Stimulated activated naive CD4-positive, alpha-beta T cell treated with Interleukin-2 at 50 U/mL for 16 hours (primary cell): ENCODE measurements at places on chromosomes 4 and X.

GRCh38 chr4:2648159-2648814 lies 107.8 kb downstream of the TNIP2 start:
- DNase-seq: no peak

DNA sequence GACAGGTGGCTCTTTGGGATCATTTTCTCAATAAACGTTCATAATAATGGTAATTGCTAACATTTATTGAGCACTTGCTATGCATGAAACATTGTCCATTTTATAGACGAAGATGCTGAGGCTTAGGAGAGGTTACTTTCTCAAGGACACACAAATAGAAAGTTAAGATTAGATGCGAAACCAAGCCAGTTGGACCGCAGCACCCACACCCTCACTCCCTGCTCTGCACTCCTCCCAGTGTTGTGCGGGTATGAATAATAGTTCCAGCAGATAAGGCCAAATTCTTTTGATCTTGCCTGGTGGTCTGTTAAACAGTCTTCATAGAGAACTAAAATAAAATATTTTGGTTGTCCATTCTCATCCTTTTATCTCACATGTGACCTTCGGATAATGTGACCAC lies 85.0 kb upstream of the BEND4 start:
- no peak for DNase-seq

GRCh38 chr4:53068755-53069330 lies 206.7 kb downstream of the RASL11B start:
- DNase-seq: no peak

DNA sequence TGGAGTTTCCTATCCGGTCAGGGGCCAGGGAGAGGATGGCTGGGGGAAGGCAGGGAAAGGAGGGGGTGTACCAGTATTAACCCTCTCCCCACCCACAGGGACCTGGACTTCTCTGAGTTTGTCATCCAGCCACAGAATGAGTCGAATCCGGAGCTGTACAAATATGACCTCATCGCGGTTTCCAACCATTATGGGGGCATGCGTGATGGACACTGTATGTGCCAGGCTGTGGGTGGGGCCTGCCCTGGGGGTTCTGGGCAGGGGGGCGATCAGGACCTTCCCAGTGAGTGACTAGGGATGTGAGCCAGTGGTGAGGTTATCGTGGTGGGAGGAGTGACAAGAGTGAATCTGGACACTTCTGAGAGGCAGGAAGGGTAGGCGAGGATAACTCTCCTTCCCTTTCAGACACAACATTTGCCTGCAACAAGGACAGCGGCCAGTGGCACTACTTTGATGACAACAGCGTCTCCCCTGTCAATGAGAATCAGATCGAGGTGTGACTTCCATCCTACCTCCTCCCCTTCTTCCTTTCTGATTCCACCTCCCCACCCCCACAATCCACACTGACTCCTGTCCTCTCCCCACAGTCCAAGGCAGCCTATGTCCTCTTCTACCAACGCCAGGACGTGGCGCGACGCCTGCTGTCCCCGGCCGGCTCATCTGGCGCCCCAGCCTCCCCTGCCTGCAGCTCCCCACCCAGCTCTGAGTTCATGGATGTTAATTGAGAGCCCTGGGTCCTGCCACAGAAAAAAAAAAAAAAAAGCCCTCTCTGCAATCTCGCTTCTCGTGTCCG lies 14.6 kb downstream of the USP11 start:
- no peak for DNase-seq

DNA sequence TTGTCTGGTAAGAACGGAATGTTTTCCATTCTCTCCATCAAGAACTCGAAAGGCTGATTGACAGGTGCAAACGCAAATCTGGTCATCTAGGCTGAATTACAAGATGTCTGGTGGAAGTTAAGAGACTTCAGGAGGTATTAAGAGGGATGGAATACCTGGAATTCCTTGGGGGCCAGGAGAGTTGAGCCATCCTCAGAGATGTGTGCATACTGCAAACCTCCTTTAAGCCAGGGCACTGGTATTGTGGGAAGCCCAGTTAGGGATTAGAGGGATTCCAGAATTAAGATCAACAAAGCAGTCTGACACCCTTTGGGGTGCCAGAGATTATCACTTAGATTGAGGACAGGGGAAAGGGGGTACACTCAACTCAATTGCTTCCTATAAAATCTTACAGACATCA lies 151.4 kb downstream of the VCX3A start:
- DNase-seq: no peak

GRCh38 chrX:154059729-154060245 lies 37.7 kb downstream of the MECP2 start:
- no peak for DNase-seq

DNA sequence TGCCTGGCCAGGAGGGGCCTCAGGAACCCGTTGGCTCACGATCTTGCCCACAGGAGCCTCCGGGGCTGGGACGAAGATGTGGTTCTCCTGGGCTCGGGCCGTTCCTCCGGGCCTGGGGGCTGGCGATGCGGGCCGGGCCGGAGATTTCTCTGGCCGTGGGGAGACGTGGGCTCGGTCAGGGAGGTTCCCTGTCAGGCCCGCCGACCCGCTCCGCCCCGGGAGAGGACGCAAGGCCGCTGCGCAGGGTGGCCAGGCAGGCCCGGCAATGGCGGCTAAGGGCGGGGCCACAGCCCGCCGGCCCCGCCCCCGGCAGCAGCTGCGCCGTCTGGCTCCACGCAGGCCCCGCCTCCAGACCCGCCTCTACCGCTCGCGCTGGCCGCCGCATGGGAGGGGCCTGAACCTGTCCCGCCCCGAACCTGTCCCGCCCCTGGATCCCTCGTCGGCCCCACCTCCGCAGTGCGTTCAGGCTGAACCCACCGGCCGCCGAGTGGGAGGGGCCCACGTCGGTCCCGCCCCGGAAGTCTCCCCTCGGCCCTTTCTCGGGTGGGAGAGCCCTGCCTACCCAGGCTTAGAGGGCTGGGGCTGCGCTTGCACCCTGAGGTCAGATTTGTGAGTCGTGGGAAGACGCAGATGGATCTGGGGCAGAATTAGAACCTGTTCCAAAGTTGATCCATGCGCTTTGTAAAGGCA lies at the start of gene FAM3A:
Gene FAM3A (minus strand): TSS at position 267 of the 690 bp plus-strand sequence. CDS start 460 bp downstream, outside the sequence.
- DNase-seq: peak; percentile 87

DNA sequence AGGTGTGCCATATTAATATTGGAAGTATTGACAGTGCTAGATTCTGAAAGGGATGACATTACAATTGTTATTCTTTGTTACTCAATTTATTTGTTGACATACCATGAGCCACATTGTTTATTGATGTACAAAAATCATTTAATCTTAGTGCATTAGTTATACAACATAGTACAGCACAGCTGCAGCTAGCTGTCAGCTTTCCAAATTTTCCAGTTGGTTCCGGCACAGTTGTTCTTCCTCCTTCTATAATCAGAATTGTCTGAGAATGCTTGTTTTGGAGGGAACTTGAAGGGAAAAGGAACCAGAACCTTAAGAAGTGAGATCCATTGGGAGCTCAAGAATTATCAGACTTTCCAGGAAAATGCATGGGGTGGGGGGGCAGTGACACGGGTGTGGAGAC lies 281.4 kb downstream of the ZIC3 start:
- no peak for DNase-seq

GRCh38 chrX:135543924-135544323 lies 23.5 kb downstream of the INTS6L start:
- peak; percentile 2 for DNase-seq

GRCh38 chrX:44433556-44433955 lies 90.1 kb upstream of the EFHC2 start:
- no peak for DNase-seq

GRCh38 chr4:89521826-89522225 lies 214.2 kb upstream of the GPRIN3 start:
- DNase-seq: no peak

DNA sequence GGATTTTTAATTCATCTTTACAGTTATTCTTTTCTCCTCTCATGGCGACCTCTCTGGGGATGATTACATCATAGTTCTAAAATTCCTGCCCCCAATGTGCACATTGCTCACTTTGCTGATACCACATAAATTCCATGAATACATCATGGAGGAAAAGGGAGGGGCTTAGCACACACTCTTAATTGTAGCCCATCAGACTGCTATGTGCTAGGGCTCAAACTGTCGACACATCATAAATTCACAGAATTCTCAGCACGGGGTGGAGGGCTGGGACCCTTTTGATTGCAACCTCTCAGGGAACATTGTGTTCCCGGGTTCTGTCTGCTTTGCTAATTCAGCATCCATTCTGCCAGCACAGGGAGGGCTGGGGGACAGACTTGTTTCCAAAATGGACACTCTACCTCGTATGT lies 592.9 kb downstream of the BCOR start:
- DNase-seq: no peak

DNA sequence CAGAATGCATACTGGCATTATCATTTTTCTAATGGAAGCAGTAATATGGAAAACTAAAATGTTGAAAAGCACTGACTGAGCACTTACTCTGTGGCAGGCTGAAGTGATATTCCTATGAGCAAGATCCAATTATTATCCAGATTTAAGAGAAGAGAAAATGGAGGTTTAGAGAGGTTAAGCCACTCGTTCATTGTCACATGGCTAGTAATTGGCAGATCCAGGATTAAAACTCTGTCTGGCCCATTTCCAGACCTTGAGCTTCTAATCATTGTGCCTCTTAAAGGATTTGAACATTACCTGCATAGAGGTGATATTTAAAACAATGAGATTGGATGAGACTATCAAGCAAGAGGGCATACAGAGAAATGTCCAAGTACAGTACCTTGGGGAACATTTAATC lies 80.6 kb downstream of the MFAP3L start:
- no peak for DNase-seq

GRCh38 chr4:116531870-116532269 lies 553.5 kb downstream of the TRAM1L1 start:
- DNase-seq: no peak

DNA sequence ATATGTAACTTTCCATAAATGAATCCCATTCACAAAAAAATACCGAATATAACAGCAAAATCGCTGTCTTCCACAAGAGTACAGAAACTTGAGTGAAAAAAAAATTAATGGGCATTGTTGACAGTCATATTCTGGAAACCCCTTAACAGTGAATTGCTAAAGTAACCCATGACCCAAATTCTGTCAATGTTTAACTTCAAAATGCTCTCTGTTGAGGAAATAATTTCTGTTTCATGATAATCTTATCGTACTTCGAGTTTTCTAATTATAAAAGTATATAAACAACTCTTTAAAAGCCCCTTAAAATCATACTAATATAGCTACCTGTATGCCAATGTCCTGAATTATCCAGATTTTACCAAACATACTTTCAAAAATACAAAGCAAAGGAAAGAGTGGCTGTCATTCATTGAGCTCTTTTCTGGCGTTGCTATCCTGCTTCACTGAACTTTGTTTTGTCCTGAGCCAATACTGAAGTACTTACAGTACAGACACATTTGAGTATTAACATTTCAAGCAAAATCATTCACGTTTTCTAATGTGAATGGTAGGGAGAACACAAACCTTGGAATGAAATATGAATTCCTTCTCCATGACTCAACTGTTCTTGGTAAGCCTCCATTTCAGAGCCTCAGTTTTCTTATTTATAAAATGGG lies 2.4 kb downstream of the XAGE3 start:
- DNase-seq: no peak

- no peak for DNase-seq
These were observed 10.2 kb upstream of the FAM120C start for GRCh38 chrX:54193085-54193821.
